ENCODE measurements at places on chromosomes 2 and 18.

GRCh38 chr18:23204589-23205235, 69.4 kb downstream of the CABLES1 start:
- no peak for DNase-seq

GRCh38 chr2:218961651-218962570, 2.4 kb downstream of the CDK5R2 start:
- DNase-seq: no peak

GRCh38 chr18:5895299-5895875, at the start of gene TMEM200C:
Gene TMEM200C (minus strand): TSS chr18:5895522. CDS start chr18:5892063, 3,459 bp downstream.
- no peak for DNase-seq

- peak; percentile 48 for DNase-seq
Observed at GRCh38 chr2:10385933-10386773, 62.0 kb downstream of the ODC1 start.

DNA sequence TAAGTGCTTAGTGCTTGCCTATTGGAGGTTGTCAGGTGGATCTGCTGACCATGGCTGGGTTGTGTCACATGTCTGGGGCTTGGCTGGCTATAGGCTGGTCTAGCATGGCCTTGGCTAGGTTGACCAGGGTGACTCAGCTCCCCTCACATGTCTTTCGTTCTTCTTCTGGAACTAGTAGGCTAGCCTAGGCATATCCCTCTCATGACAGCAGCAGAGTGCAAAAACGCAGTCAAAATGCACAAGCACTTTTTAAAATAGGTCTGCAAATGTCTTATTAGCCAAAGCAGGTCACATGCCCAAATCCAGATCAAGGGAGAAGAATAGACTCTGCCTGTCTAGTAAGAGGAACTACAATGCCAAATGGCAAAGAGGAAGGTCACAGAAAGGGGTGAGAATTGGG, 179.7 kb upstream of the ACVR2A start:
- no peak for DNase-seq

GRCh38 chr2:182642328-182642727, 73.7 kb upstream of the DNAJC10 start:
- no peak for DNase-seq

- no peak for DNase-seq
Observed at GRCh38 chr2:33436083-33436482, 40.4 kb upstream of the RASGRP3 start.

DNA sequence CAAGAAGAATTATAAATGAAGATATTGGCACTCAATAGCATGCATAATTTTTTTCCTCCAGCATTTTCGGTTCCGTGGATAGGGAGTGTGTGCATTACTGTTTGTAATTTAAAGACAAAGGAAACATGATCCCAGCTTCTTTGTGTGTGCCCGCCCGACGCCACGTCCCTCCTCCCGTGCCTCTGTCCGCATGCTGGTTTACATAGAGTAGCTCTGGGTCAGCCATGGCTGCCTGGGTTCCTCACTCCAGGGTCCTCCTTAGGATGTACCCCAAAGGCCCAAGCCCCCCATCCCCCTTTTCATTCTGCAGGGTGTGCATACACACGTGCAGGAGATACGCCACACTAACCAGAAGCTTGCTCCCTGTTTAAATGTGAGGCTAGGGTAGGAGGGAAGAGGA, 214.7 kb downstream of the KLHL29 start:
- DNase-seq: no peak

DNA sequence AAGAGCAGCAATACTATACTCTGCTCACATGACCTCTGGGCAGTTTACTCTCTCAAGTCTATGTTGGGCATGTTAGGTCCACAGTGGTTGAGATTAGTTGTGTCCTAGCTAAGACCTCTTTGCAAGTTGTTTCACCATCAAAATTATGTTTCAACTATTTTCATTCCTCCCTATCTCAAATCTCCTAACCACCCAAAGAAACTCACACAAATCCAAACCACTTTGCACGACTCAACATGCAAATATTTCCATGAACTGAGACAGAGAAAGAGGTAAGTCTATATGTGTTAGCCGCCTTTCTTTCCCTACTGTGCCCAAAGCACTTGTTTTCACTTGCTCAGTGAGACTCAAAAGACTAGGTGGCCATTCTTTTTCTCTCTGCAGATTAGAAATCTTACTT, 546.8 kb downstream of the TNS1 start:
- no peak for DNase-seq

- no peak for DNase-seq
Observed at GRCh38 chr2:128774320-128775216, 455.9 kb upstream of the HS6ST1 start.

GRCh38 chr2:233745073-233745755, 14.9 kb upstream of the UGT1A1 start:
- no peak for DNase-seq

GRCh38 chr2:223108351-223109050, 56.5 kb downstream of the KCNE4 start:
- DNase-seq: no peak

DNA sequence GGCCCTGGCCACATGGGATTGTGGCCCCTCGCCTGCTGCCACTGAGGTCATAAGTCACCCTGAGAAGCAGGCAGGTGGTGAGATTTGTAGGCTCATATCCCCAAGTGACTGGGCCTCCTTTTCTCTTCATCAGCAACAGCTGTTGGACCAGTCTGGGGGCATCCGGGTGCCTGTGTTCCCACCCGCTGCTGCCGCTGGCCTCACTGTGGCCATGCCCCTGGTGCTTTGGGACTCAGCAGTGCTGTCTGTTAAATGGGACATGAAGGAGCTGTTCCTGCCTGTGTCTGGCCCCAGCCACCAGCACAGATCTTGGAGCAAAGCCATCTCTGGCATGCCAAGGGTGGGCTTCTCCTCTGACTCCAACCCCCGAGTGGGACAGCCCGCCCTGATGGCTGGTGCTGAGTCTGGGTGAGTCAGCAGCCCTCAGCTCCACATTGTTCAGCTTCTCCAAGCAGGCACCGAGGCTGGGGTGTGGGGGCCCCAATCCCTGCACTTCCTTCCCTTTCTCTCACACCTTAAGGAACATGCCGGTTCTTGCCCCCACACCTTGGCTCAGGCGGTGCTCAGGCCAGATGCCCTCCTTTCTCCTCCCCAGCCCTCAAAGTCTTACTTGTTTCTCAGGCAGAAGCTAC, 207.9 kb downstream of the GLI2 start:
- DNase-seq: no peak

DNA sequence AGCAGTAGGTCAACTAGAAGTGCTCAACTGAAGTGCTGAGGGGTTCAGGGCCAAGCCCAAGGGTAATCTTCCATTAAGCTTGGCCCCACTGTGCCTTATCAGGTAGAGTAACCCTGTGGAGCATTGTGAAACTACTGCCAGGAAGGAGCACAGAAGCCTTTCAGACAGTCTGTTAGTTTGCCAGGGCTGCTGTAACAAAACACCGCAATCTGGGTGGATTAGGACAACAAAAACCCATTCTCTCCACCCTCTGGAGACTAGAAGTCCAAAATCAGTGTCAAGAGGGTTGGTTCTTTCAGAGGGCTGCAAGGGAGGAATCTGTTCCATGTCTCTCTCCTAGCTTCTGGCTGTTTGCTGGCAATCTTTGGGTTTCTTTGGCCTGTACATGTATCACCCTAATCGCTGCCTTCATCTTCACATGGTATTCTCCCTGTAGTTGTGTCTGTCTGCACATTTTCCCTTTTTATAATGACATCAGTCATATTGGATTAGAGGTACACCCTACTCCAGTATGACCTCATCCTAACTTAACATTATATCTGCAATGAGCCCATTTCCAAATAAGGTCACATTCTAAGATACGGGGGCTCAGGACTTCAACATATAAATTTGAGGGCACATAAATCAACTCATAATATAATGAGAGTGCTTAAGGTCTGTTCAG, 21.2 kb downstream of the VIT start:
- no peak for DNase-seq

DNA sequence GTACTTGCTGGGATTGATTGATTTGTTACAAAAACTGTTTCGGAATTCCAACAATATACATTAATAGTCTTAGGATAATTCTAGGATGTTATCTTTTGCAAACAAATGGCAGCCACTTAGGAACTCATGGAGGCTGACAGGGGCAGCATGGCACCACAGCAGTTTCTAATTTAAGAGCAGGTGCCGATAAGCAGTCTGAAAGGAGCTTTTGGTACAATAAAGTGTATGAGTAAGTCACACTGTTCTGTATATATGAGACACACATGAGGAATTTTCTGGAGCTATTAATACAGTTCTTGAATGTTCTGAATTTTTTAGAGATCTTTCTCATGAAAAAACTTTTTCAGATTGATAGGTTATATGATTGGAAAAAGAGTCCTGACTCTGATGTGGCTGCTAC, 52.2 kb downstream of the EIF5B start:
- DNase-seq: no peak

DNA sequence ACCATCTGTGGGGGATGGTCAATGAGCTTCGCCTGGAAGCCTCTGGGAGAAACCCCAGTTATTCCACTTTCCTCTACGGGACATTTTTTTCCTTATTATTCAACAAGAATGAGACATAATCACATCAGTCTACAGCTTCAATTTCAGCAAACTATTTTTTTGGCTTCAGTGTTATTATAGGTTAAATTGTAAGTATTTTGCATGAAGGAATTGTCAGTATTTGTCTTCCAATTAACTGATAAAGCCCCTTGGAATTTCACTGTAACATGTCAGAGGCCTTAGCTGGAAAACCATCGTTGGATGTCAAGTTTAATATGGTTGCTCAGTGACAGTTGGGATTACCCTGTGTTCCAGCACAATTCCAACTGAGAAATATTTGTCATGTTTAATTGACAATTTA, 480.9 kb upstream of the CHST9 start:
- no peak for DNase-seq

DNA sequence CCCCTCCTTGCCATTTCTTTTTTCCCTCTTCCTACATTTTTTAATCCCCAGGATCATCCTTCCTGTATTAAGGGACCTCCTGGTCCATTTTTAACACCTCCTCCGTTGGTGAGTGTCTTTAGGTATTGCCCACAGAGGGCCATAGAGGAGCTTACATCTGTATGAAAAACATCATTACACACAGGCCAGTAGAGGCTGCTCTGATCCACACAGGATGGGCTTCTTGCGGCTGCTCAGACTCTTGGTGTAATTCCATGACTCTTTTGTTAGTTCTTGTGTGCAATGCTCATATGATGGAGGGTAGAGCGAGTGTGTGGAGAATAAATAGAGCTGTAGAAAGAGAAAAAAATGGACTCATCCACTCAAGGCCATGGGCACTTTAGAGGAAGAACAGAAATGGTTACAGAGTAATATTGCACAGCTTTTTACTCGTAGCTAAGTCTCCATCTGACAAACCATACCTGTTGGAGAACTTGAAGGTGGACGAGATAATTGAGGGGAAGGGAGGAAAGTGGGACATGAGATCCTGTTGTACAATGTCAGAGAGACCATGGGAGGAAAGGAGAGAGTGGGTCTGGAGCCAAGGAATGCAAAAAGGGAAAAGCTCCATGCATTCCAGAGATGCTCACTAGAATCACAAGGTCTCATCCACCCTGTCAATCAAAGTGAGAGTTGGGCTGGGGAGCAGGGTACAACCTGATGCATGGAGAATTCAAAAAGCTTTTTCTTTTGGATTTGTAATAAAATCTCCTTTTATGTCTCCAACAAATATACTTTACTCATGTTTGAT, 129.7 kb upstream of the TNP1 start:
- peak; percentile 2 for DNase-seq

- DNase-seq: no peak
Observed at GRCh38 chr18:60092073-60092472, 192.3 kb downstream of the PMAIP1 start.

- DNase-seq: peak; percentile 66
Observed at GRCh38 chr2:12005886-12006681, 259.7 kb downstream of the LPIN1 start.

- DNase-seq: no peak
Observed at GRCh38 chr18:9401176-9401575, 66.6 kb downstream of the TWSG1 start.

DNA sequence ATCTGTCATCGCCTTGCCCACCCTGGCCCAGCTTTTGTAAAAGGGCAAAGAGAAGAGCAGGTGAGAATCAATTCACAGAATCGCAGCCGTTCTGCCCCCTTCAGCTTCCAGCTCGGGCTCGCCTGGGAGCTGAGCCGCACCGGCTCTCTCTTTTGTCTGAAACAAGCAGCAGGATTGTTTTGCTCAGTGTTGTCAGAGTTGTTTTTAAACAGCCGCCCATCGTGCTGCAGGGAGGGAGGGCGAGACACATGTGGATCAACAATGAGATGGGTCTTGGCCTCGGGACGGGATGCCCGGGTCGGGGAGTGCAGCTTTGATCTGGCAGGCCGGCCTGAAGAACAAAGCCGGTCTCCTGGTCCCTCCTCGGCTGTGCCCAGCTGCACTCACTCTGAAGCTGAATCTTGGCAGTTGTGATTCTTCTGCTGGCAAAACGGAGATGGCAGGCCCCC, 39.7 kb upstream of the HDAC4 start:
- DNase-seq: no peak

DNA sequence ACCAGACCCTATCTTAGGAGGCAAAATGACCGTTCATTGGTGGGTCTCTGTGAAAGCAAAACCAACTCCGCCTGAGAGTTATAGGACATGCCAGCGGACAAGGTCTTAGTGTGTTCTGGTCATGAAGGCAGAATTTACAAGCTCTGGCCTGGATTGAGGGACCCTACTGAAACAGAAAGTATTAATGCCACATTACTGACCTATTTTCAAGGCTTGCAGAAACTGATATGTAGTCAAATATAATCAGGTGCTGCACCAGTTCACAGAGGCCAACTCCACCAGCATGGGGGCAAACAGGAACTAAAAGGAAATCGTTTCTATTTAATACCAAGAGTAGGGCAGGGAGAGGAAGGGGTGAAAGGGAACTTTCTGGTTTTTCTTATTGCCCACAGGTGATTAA, 19.7 kb downstream of the TYMS start:
- no peak for DNase-seq

DNA sequence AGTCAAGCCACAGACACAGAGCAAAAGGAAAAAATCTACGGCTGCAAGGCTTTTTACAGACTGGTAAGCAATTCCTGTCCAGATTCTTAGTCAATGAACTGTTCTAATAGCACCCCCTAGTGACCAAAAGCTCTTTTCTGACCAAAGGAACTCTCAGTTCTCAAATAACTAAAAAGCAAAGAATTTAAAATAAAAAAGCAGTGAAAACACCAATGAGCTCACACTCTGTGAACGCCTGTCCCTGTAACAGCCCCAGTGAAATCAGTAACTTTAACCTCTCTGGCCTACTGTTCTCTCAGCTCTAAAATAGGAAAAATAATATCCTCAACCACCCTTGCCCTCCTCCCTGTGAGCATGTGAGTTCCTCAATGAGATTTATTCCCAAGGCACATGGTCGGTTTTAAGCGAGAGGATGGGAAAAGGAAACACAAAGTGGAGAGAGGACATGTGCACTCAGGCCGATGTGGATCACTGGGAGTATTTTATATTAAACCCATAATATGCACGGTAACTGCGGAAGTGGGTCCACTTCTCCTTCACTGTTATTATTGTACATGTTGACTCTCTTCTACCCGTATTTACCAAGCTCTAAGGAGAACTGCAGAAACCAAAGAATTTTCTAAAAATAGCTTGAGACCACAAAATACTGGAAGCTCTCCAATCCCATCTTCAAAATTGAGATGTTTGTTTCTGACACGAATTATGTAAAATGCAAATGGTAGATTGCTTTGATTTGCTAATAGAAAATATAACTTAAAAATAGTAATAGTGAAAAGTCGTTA, 128.5 kb downstream of the STK39 start:
- DNase-seq: peak; percentile 73

- no peak for DNase-seq
Observed at GRCh38 chr2:159617646-159618045, 1.3 kb upstream of the BAZ2B start.

- DNase-seq: no peak
Observed at GRCh38 chr2:102803041-102803896, 41.4 kb downstream of the TMEM182 start.

GRCh38 chr2:174648896-174649295, 51.3 kb upstream of the WIPF1 start:
- no peak for DNase-seq
